ENCODE measurements at places on chromosomes 6 and 20.

- DNase-seq: no peak
Observed at GRCh38 chr6:77037439-77037838, 425.9 kb downstream of the HTR1B start.

GRCh38 chr6:106973836-106974335 lies 643 bp downstream of the CD24 start:
- peak; percentile 78 for DNase-seq

- no peak for DNase-seq
Observed at GRCh38 chr6:4649728-4650127, 126.5 kb upstream of the CDYL start.

DNA sequence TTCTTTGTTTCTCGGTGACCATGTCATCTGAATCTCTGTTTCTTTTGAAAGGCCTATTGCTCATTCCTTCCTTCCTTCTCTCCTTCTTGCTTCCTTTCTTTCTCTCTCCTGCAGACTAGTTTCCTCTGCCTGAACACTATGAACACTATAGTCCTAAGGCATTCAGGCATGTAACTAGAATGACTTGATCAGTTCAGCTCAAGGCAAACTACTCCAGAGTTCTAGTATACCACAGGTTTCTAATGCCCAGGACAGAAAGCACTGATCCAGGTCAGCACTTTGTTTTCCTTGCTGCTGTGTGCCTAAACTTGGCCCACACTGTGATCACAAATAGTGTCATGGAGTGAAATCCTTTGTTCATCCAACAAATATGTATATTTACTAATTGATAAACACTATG lies 324.1 kb upstream of the GJE1 start:
- DNase-seq: no peak

DNA sequence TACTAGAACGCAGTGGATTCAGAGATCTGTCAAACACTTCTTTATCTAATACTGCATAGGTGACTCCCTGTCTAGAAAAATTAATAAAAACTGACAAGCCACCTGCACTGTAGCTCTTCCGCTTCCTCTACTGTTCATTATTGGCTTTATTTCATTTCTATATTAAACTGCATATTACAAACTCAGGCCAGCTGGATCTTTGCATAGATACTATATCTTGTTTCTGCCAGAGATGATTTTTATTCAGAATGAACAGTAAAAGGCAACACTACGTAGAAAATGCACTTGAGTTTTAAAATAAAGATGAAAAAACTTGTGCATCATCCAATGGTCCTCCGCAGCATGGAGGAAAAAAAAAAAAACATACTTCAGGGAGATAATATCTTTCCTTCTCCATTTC lies 508.3 kb downstream of the PRKN start:
- DNase-seq: no peak

DNA sequence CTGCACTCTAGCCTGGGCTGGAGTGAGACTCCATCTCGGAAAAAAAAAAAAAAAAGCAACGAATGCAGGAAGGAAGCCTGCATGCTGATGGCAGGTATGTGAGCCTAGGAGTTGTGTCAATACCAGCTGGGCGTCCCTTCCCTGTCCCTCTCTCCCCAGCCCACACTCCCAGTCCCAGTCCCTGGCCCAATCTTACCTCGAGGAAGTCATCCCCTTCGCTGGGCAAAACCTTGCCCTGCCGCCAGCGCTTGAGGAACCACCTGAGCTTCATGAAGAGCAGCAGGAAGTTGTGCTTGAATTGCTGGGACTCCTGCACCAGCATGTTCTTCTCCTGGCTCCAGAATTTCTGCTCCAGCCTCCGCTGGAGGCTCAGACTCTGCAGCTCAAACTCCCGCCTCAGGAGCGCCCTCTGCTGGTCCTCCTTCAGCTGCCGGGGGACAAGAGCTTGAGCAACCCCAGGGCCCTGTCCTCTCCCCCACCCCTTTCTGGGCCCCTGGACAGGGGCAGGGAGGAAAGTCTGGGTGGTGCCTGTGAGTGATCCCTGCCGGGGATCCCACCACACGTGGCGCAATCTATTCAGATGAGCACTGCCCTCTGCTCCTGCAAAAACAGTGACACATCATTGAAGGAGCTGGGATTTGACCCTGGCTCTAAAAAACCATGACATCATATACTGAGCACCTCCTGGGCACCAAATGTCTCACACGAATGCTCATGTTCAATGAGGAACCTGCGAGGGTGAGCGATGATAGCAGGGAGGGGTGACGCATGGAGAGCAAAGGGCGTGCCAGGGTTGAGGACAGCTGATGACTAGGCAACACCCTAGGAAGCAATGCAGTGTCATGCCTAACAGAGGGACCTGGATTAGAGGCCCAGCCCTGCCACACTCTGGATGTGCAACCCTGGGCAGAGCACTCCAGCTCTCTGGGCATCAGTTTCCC lies 35.0 kb upstream of the DSN1 start:
- peak; percentile 11 for DNase-seq

Data from right kidney (tissue), 9 donors.